ENCODE measurements at places on chromosomes 2 and 18. TPM values are rescaled to one million over a fixed set of nuclear protein-coding genes. Genes with fewer than 3 reads are reported as not detected.
A peak's percentile ranks its signal among the peaks of the same experiment; 100 is the strongest.

The SANBR gene
- 9.8 TPM for total RNA-seq

DNA sequence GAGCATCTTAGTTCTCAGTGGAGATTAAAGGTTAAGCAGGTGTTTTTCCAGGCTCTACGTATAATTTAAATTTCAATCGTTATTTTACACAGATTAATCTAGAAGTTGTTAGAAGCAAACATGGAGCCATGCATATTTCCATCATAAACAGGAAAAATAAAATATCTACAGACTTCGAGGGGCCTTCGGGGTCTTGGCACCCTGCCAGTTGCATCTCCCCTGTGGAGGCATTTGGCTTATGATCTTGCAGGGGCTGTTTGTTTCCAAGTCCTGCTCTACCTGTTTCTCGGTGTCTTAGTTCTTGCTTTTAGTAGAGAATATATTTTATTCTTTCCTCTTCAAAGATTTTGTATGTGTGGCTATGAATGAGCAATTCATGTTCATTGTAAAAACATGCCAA lies 67.2 kb upstream of the FAM136A start:
- peaks cover 12% of the 10 kb centered on the region for H3K36me3 ChIP-seq
- no peak overlapping the region for H3K4me3 ChIP-seq
- H3K27me3 ChIP-seq, result peaks cover 2% of the 10 kb centered on the region
- no peak for DNase-seq
- H3K27ac ChIP-seq, result no peak overlapping the region

DNA sequence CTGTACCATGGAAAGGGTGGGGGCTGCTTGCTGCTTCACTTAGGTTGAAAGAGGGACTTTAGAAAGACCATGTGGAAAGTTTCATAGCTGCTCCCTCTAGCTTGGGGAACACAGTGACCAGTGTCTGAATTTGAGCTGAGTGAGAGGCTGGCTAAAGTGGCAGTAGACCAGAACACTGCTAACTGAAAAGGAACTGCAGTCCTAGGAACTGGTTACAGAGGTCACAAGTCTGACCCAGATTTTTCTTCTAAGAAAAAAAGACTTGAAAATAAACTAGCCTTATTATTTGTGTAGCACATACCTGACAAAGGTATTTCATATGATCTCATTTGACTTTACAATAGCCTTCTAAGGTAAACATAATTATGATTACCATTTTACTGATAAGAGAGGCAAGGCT lies 153.6 kb downstream of the FSHR start:
- H3K36me3 ChIP-seq, result no peaks in the 10 kb centered on the region
- H3K27me3 ChIP-seq, result no peaks in the 10 kb centered on the region
- no peak overlapping the region for H3K27ac ChIP-seq
- H3K4me3 ChIP-seq, result no peak overlapping the region
- no peaks in the 10 kb centered on the region for H3K4me1 ChIP-seq

GRCh38 chr18:72700961-72701710 lies 157.0 kb upstream of the CBLN2 start:
- H3K27ac ChIP-seq, result no peak overlapping the region
- H3K27me3 ChIP-seq, result peaks cover 2% of the 10 kb centered on the region
- no peaks in the 10 kb centered on the region for H3K4me1 ChIP-seq
- H3K36me3 ChIP-seq, result no peaks in the 10 kb centered on the region
- DNase-seq, result no peak

The CCDC148 gene
- total RNA-seq, result 0.65 TPM

The KLHL14 gene
- total RNA-seq, result not detected

DNA sequence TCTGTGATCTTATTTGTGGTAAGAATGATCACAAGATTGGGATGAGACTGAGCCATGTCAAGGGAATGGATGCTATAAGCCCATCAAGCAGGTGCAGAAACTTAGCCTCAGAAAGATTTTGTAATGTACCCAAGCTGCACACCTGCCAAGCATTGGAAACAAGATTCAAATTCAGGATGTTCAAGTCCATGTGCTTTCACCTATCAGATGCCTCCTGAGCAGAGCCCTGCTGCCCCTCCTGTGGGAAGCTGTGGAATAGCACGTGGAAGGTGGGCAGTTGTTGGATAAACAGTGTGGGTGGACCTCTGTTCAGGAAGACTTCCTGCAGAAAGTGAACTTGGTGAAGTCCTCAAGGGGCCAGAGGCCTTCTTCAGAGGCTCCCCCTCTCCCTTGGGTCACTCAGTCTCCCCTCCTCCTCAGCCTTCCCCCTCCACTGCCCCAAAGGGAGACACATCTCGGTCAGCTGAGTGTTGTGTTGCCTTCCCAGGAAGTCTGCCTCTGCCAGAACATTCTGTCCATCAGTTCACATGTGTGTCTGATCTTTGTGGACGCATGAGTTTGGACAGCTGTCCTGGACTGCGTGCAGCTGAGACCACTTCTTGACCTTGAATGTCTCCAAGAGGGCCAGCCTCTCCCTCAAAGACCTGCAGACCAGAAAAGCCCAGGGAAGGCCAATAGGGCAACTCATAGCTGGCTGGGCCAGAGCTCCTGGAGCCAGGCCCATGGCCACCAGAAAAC lies 186.1 kb downstream of the INHBB start:
- peaks cover 8% of the 10 kb centered on the region for H3K4me1 ChIP-seq
- no peak overlapping the region for H3K4me3 ChIP-seq
- no peak overlapping the region for H3K27ac ChIP-seq
- no peaks in the 10 kb centered on the region for H3K36me3 ChIP-seq
- H3K27me3 ChIP-seq, result peaks cover 13% of the 10 kb centered on the region

DNA sequence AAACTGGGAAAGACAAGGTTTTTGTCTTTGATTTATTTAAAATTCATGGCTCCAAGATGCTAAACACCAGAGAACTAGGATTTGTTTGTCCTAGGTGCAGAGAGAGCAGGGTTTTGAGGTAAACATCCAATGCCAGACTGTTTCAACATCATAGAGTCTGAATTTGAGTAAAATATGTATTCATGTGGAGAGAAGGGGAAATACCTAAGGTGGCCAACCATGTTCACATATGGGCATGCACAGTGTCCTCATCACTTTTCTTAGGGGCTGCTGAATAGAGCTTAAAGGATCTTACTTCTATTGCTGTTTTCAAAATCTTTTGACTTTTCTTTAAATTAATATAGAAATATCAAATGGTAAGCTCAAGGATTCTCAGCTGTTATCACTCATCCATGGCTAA lies 287.0 kb upstream of the CCDC68 start:
- no peaks in the 10 kb centered on the region for H3K27me3 ChIP-seq
- peaks cover 81% of the 10 kb centered on the region for H3K4me1 ChIP-seq
- no peak overlapping the region for H3K27ac ChIP-seq

GRCh38 chr2:191867507-191867847 lies 20.6 kb upstream of the CAVIN2 start:
- H3K27me3 ChIP-seq, result no peaks in the 10 kb centered on the region
- H3K27ac ChIP-seq, result peak overlapping the region; percentile 95
